ENCODE measurements at places on chromosomes 11 and 22. TPM values are rescaled to one million over a fixed set of nuclear protein-coding genes. Genes with fewer than 3 reads are reported as not detected.

DNA sequence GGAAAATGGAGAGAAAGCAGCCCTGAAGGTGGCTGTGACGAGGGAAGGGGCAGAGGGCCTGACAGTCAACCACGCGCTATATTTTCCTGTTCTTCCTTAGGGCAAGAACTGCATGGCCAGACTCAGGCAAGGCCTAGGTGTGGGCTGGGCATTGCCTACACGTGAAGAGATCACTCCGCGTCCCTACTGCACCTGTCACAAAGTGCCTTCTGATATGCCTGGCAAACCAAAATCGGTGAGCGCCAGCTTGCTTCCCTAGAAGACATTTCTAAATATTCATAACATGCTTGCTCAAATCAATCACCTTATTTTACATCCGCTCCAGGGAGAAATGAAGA lies 6.3 kb downstream of the TMEM121B start:
- DNase-seq: no peak

GRCh38 chr11:21295508-21295907 lies 626.1 kb downstream of the NELL1 start:
- no peak for DNase-seq

DNA sequence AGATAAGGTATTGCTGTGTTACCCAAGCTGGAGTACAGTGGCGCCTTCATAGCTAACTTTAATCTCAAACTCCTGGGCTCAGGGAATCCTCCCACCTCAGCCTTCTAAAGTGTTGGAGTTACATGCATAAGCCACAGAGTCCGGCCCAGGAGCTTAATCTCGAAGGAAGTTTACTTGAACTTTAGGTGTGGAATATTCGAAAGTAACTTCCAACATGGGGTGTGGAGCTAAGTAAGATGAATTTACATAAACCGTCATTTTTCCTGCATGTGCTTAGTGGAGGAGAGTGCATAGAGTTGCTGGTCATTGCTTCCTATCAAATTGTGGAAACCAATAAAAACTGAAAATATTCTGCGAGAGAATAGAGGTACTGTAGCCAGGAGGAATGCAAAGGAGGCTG lies 1.5 kb downstream of the ATG13 start:
- DNase-seq: no peak

GRCh38 chr11:36311926-36312595 lies 16.0 kb downstream of the PRR5L start:
- no peak for DNase-seq

GRCh38 chr22:41913842-41914534 lies 886 bp downstream of the SHISA8 start:
- DNase-seq: no peak

KRTAP5-11 gene
- not detected for total RNA-seq

GSTT2B gene
- 14.3 TPM for total RNA-seq

DNA sequence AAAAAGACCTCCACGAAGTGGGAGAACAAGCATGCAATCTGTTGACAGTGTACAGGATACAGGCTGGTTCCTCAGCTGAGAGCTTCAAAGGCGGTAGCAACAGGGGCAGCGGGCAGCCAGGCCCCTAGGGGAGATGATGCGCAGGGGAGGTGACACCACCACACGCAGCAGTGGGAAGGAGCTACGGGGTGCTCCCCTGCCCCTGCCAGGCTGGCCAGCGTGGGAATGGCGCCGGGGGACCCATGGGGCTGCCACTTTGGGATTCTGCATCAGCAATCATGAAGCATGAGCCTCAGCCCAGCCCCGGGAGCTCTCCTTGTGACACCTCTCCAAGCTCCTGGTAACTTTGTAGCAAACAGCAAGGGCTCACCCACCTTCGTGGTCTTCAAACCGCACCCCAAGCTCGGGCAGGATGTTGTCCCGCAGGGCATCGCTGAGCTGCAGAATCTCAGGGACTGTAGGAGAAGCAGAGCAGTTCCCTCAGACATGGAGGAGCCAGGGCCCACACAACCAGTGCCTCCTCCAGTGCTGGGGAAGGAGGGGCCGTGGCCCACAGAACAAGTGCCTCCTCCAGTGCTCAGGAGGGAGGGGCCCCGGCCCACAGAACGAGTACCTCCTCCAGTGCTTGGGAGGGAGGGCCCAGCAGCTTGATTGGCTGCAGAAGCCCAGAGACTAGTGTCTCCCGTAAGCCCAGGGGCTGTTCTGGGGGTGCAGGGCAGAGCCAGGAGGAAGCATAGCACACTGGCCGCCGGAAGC lies 14.6 kb upstream of the NAP1L4 start:
- no peak for DNase-seq

GRIA4 gene
- not detected for total RNA-seq

- DNase-seq: no peak
Observed at GRCh38 chr22:50198624-50199017, 2.2 kb upstream of the SELENOO start.

- DNase-seq: no peak
Observed at GRCh38 chr11:123217897-123218296, 22.8 kb upstream of the CLMP start.

- no peak for DNase-seq
Observed at GRCh38 chr11:7080900-7081299, 7.9 kb upstream of the RBMXL2 start.

- no peak for DNase-seq
Observed at GRCh38 chr11:65059959-65060824, 1.8 kb upstream of the NAALADL1 start.

DNA sequence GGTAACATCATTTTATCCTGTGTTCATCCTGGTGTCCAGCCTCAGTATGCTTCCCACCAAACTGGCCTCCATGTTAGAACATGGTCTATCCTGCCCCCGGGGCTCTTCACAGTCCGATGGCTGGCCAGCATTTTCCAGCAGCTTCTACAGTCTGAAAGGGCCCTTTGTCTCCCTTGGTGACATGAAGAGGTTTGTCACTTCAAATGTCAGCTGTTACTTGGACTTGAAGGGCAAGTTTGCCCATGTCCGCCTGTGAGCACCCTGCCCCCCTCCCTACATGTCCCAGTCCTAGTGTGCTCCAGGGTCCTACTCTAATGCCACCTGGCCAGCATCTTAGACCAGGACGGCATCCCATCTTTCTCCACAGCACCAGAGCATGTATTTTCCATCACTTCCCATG lies 24.7 kb downstream of the PATZ1 start:
- DNase-seq: no peak

GRCh38 chr22:39254789-39255298 lies 10.1 kb upstream of the PDGFB start:
- no peak for DNase-seq

- DNase-seq: no peak
Observed at GRCh38 chr22:31341386-31342088, 4.6 kb downstream of the PATZ1 start.

- no peak for DNase-seq
Observed at GRCh38 chr11:122743949-122744348, 88.4 kb downstream of the UBASH3B start.

TPBGL gene
- total RNA-seq: not detected

DNA sequence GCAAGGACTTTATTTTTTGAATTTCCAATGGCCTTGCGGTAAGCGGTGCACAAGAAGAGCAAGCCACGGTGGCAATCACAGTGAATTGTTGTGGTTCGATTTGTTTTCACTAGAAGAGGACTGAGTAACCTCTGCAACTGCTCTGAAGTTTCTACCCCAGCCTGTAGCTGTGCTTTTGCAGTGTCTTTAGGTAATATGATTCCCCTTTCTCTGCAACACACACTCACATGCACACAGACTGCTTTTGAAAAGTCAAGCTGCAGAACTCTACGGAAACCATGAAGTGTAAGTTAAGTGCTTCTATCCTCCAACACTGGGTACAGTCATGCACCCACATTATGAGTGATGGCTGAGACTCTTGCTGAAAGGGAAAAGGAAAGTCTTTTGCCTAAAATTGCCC lies 38.4 kb downstream of the CD44 start:
- DNase-seq: no peak

GRCh38 chr11:1138097-1138496 lies 19.7 kb upstream of the MUC5AC start:
- no peak for DNase-seq

DNA sequence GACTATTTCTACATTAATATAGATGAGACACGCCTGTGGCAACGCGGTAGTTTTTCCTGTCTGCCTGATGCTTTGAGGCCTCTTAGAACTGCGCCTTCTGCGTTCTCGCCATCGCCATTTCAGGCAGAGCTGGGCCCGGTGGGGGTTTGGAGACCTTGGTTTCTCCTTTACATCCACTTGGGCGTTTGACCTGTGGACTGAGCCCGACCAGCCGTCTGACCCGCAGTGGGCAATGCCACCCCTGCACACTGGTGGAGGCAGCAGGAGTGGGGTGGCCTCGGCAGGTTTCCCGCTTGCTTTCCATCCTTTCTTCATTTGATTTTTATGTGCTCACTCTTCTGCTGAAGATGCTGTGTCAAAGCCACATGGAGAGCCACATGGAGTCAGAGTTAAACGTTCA lies 130.4 kb downstream of the TBC1D22A start:
- no peak for DNase-seq

OR5AK2 gene
- not detected for total RNA-seq

DNA sequence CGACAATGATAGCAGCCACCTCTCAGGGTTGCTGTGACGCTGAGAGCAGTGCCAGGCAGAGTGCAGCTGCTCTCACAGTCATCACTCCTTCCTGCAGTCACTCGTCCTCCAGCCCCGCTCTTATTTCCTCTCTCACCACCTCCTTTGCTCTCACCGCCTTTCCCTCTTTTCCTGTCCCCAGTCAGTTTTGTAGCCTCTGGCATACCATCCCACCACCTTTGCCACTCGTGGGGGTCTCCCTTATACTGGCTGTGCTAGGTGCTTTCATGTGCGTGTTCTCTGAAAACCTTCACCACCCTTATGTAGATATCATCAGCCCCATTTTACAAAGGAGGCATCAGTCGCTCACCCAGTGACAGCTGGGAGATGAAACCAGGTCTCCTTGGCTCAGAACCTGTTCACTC lies 19.3 kb upstream of the ST3GAL4 start:
- no peak for DNase-seq

GRCh38 chr11:1162138-1162475 lies 4.4 kb downstream of the MUC5AC start:
- DNase-seq: no peak

DNA sequence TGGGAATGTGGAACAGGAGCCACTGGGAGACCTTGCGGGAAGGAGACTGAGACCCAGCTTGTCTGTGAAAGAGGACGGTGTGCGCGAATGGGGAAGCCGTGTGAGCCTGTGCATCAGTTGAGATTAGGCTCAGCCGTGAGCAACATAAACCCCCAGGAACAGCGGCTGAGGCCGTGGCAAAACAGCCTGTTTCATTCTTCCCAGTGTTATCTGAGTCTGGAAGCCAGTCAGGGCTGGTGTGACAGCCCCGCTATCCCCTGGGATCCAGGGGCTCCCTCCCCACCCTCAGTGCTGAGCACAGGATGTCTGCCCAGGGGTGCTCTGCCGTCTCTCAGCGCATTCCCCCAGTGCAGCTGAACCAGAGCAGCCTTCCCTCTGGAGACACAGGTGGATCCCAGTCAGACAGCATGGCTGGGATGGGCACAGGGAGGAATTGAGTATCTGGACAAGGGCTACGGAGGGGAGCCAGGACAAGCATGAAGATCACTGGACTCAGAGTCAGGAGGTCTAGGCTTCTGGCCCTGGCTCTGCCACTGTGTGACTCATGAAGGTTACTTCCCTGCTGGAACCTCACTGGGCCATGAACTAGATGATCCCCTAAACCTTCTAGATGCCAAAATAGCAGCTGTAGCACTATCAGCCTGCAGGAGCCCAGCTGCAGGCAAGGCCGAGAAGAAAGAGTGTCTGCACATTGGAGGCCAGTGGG lies 8.6 kb downstream of the OAF start:
- DNase-seq: no peak

MRE11 gene
- 7.6 TPM for total RNA-seq

NEFH gene
- not detected for total RNA-seq

DNA sequence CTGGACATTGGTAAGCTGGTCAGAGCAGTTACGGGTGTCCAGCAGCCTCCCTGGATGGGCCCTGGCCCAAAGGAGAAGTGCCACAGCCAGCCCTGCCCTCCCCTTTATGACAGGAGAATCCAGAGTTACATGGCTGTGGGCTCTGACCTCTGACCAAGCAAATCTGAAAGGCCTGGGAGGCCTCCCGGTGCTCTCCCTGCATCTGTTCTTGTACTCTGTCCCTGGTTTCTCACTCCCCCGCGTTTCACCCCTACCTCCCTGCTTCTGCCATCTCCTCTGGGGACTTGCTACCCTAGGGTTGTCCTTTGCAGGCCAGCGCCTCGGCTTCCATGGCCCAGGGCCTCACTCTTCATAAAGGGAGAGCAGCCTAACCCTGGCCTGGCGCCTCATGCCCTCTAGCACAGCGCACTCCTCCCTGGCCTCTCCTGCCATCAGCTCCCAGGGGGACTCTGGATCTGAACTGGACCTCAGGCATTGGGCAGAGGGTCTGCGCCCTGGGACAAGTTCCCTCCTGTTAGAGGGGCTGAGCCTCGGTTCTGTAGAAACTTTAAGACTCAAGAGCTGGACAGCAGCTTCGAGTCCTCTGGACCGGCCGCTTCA lies 10.7 kb downstream of the PICK1 start:
- DNase-seq: no peak

RIMBP3C gene
- total RNA-seq: 0.05 TPM

DNA sequence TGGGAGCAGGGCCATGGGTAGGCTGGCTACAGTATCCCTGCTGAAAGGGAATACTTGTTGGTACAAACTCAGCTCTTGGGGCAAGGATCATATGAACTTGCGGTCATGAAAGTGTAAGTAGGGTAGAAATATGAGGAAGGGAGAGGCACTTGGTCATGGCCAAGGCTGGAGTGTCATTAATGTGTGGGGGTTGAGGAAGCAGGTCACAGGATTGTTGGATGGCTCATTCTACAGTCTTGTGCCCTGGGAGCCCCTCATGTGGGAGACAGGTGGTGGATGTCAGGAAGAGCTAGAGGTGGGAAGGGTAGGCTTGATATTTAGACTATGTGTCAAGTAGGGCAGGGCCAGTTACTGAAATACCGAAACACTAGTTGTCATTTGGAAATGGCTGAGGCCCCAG lies 95.5 kb downstream of the RRM1 start:
- DNase-seq: no peak

CRYAB gene
- 7,877 TPM for total RNA-seq

DNA sequence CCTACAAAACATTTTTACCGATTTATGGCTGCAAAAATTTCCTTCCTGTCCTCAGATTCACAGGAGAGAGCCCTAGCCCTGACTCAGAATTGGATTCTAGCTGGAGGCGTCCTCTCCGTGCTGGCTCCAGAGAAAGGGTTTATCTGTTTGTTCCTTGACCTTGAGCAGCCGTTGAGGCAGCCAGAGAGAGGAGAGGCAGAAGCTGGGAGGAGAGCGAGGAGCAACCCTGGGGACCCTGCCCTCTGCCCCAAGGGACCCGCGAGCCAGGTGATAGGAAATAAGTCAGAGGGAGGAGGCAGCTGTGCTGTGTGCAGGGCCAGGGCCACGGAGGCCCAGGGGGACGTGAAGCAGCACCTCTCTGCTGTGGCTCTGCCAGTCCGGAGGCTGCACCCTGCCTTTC lies 75.6 kb downstream of the IGLL1 start:
- DNase-seq: no peak

GRCh38 chr22:35882211-35883030 lies 146.2 kb downstream of the RBFOX2 start:
- DNase-seq: no peak
